ENCODE measurements at places on chromosomes 4 and X.

GRCh38 chr4:189001971-189002450 is 862.8 kb downstream of the TRIML1 start:
- DNase-seq: no peak

- DNase-seq: no peak
Measured at GRCh38 chrX:118528071-118528737, 32.6 kb downstream of the DOCK11 start.

GRCh38 chrX:77014377-77015372 is 432.5 kb upstream of the FGF16 start:
- DNase-seq: no peak

- DNase-seq: no peak
Measured at GRCh38 chrX:17361620-17362019, 13.4 kb upstream of the NHS start.

DNA sequence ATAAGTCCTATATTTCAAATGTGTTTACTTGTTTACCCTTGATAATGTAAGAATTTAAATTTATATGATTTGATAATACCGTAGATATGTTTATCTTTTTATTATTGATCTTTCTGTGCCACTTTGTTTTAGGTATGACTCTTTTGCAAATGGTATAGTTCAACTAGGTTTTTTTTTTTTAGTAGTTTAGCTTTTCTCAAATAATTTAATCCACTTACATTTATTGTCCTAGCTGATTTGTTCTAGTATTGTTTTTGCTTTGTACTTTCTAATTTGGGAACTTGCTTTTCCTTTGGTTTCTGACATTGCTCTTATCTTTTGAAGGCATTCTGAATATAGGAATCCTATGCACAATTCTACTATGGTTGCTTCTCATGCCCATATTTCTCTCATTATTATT is 98.9 kb upstream of the NAP1L5 start:
- DNase-seq: no peak

DNA sequence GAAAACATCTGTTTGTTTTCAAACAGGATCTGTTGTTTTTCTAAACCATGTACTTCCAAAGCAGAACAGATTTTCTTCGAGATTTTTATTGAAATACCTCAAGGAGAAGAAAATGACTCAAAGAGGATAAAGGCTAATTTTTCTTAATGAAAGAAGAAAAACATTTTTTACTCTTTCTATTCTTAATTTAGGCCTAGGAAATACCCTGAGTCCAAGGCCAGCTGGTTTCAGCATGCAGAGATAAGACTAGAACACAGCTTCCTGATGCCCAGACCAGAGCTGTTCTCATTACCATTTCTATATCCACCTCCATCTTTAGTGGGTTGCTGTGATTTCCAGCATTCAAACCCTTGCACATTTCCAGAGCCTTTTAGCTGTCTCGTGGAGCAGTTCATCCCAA is 18.3 kb downstream of the GAB1 start:
- no peak for DNase-seq

DNA sequence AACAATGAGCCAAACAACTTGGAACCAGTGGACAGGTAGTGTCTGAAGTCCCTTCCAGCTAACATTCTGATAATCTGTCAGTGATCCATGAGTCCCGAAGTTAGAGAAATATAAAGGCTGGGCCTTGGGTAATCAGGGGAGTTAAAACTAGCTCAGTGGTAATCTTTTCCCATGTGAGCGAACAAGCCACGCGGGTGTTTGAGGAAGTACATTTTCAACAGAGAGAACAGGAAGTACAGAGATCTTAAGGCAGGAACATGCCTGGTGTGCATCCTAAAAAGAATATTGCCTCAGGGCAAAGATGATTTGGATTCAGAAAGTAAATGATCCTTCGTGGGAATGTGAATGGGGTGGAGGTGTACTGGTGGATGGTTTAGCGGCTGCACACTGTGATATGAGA is 42.9 kb downstream of the FNIP2 start:
- DNase-seq: no peak

DNA sequence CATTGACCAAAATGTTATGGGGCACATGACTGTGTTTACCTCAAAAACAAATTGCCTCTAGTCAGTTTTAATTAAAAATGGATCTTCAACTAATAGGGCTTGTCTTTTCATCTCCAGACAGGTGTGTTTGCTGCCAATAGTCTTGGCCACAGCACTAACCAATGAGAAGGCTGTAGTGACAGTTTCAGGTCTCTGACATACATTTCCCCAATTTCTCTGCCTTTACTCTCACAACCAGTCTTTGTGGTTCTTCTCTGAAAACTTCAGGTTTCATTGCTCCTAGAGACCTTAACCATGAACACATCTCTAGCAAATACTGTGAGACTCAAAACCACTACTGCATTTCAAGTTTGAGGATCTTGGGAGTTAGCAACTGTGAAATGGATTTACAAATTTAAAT is 3.5 kb upstream of the EDNRA start:
- DNase-seq: no peak

- DNase-seq: no peak
Measured at GRCh38 chrX:142095651-142096245, 109.3 kb downstream of the MAGEC2 start.

DNA sequence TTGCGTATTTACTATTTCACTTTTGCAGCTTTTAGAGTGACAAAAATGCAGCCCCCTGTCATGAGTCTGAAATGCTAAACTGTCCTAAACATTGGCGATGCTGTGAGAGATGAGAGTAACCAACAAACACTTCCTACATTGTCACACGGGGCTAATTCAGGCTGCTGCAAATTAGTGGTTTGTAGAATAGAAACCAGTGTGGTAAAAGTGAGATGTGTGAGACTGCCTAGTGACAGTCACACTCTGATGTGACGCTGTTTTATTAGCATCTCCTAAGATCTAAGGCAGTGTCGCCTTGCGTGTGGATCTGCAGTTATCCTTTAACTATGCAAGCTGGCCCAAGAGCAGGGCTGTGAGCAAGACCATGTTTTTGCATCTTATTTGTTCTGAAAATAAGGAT is 800.2 kb upstream of the TENM3 start:
- DNase-seq: no peak

GRCh38 chrX:47217121-47217851 is 1.2 kb upstream of the CDK16 start:
- DNase-seq: no peak

DNA sequence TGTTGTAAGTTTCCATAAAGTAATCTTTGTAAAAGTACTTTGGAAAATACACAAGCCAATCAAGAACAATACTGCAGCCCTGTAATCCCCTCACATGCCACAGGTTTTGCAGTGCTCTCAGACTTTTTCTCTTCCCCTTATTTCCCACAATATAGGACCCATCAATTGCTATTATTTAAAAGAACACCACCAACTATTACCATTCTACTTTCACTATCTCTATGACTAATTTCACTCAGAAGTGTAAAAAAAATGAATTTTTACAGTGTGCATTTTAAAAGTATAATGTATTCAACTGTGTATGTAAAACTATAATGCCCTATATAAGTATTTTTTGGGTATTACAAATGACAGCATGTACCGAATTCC is 1.7 kb downstream of the ATP8A1 start:
- no peak for DNase-seq

DNA sequence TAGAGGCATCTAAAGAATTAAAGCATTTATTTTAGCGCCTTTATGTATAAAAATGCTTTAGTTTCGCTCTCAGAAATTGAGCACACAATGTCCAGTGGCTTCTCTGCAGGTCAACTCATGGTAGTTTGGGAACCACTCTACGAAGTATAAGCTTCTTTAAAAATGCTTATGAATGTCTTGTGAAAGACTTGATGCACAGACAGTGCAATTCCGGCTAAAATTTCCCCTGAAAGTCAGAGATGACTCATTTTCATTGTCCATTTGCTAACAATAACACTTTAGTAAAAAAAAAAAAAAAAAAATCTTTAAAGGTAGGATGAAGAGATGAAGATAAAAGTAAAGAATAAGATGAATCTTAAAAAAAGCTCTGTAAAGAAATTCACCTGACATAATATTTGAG is 117.2 kb downstream of the PDHA2 start:
- no peak for DNase-seq

- DNase-seq: no peak
Measured at GRCh38 chrX:154371789-154372300, 2.6 kb downstream of the FLNA start.

- DNase-seq: no peak
Measured at GRCh38 chr4:1009542-1010394, 1.7 kb upstream of the FGFRL1 start.

DNA sequence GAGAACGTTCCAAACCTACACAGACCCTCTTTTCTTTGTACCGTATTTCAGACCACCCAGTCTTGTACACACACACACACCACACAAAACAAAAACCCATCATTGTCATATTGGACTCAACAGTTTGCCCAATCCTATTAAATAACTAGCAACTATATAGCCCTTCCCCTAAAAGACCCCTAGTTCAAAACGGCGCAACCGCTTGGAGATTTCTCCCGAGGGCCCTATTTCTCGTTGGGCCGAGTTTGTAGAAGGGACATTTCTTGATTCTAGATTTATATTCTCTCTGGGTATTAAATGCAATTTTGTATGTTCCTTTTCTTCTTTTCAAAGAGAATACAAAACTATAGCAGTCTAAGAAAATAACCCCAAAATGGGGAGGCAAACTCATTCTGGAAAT is 547 bp upstream of the PDGFRA start:
- no peak for DNase-seq

GRCh38 chr4:4794421-4794820 is 65.0 kb upstream of the MSX1 start:
- no peak for DNase-seq

DNA sequence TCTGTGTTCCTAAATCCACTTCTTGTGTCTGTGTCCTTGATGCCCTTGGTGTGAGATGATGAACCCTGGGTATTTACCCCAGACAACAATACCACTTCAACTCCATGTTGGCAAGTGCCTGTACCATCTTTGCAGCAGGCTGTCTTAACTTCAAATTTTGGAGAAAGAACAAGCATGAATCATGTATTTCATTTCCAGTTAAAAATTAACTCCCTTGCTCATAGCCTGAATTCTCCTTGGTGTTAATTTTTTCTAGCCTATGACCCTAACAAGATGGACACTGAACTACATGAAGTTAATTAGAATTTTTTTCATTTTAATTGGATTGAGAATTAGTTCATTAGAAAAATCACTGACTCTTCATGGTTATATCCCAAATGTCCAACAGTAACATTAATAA is 267.8 kb upstream of the INTU start:
- DNase-seq: no peak

- DNase-seq: peak; percentile 16
Measured at GRCh38 chr4:108512615-108513505, 107.5 kb upstream of the RPL34 start.

- DNase-seq: no peak
Measured at GRCh38 chr4:122788935-122789334, 37.7 kb upstream of the FGF2 start.

DNA sequence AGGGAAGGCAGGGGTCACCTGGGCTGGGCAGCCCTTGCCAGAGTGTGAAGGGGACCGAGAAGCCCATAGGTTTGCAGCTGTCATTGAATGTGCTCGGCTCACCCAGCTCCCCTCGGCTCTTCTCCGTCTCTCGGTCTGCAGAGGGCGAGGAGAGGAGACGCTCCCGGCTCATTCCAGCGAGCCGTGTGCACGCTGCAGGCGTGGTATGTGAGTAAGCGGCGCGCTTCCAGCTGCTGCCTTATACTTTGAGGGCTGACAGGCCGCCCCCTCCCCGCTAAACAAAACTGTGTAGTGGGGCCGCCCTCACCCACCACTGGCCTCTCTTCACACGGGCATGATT is 23.0 kb upstream of the BCORL1 start:
- DNase-seq: no peak

DNA sequence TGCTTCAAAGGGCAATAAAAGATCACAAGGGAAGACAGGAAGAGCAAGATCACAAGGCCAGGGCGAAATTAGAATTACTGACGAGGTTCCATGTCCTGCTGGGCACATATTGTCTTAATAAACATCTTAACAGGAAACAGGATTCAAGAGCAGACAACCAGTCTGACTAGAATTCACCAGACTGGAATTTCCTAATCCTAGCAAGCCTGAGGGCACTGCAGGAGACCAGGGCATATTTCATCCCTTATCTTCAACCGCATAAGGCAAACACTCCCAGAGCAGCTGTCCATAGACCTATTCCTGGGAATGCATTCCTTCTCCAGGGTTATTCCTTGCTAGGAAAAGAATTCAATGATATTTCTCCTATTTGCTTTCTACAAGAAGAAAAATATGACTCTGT is 12.4 kb upstream of the TDO2 start:
- DNase-seq: no peak

- no peak for DNase-seq
Measured at GRCh38 chr4:140135529-140136088, 18.4 kb downstream of the MAML3 start.

DNA sequence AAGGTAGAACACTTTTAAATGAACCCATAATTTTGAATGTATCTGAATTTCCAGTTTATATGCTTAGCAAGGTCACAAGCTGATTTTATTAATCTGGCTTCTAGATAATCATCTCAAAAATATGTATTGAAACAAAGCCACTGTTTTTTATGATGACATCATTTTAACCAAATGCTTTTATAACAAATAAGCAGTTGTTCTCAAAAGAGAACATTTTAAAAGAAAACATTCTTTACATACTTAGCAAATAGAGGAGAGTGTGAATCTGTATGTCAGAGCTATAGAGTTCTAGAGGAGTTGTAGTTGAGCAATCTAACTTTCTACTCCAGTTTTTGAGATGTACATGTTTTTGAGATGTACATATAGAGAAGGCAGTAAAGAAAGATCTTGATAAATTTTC is 42.5 kb downstream of the LAMP2 start:
- no peak for DNase-seq

GRCh38 chr4:83369831-83370639 is 35.4 kb upstream of the HPSE start:
- DNase-seq: no peak

DNA sequence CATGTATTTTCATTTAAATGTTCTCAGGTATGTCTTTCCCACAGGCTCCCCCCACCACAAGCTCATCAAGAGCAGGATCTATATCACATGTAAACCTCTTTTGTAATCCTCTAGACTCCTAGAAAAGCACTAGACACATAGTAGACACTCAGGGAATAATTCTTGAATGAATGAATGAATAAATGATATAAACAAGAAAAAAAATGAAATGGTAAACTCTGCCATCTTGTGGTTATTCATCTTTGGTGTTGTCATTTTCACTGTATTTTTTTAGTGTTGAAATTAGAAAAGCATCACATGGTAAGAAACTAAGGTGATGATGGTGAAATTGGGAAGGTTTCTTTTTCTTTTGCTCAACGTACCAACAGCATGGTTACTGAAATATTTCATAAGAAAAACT is 34.2 kb upstream of the C1GALT1C1 start:
- no peak for DNase-seq

DNA sequence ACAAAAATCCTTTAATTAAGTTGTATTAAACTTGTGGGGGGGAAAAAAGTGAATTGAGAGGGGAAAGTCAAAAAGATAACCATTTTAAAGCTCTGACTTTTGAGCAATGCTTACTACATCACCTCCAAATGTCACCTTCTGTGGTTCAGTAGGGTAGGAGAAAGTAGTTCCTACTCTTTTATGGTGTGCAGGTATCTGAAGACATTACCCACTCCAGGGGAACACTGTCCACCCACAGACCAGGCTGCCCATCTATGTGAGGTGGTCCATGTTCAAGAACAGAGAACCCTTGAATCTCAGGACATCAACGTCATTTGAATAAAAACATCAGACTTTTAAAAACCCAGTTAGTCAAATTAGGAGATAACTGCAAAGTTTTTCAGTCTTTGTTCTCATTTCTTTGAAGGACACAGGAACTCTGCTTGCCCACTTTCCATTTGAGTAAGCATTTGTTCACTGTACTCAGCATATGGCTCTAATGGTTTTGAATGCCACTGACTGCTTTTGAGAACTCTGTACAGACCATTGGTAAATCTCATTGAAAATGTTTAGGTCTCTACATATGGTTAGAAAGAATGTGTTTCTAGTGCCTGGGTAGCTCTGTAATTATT is 18.4 kb downstream of the NMU start:
- DNase-seq: no peak

Data from AG09309 (cell line).